ENCODE measurements at places on chromosomes 3 and 15.

- no peak for DNase-seq
These were observed 608.4 kb downstream of the CADM2 start for GRCh38 chr3:85567071-85567676.

GRCh38 chr3:166190360-166190759, 353.1 kb upstream of the BCHE start:
- DNase-seq = no peak

- no peak for DNase-seq
These were observed 99.5 kb downstream of the APBA2 start for GRCh38 chr15:28985316-28985645.

- no peak for DNase-seq
These were observed 375.6 kb upstream of the TPRG1 start for GRCh38 chr3:188796122-188796631.

- DNase-seq = no peak
These were observed 282.3 kb downstream of the XXYLT1 start for GRCh38 chr3:194988495-194989165.

GRCh38 chr3:183270344-183270743, 17.3 kb downstream of the B3GNT5 start:
- DNase-seq = no peak

- no peak for DNase-seq
These were observed 300.5 kb upstream of the ALCAM start for GRCh38 chr3:105065895-105066839.

GRCh38 chr3:72427624-72428023, 420.6 kb downstream of the SHQ1 start:
- DNase-seq = no peak

GRCh38 chr15:35060591-35060990, 24.5 kb downstream of the NANOGP8 start:
- DNase-seq = no peak

- no peak for DNase-seq
These were observed 205.6 kb downstream of the NECTIN3 start for GRCh38 chr3:111277226-111277625.

DNA sequence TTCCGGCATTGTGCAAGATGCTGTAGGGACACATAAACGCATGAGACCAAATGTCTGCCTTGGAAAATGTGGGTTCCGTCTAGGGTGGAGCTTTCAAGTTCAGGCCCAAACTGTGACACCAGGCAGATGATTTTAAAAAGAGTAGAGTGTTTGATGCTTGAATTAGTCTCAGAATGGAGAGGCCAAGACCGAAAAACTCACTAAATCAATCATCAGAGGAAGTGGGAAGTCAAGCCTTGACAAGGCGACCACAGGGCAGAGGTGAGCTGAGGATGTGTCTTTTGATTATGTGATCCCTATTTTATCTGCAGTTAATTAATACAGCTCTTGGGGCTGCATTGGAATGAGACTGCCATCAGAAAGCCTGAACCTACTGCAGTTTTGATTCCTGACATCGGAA, 275.4 kb downstream of the ABHD5 start:
- no peak for DNase-seq

GRCh38 chr3:122921791-122922651, 105.5 kb downstream of the SEMA5B start:
- no peak for DNase-seq

GRCh38 chr3:121836064-121836463, 1.1 kb downstream of the EAF2 start:
- DNase-seq = no peak

Measured in activated naive CD4-positive, alpha-beta T cell (primary cell).